Pulmonary artery endothelial cell (primary cell): ENCODE measurements at places on chromosomes 13 and 19. TPM values are rescaled to one million over a fixed set of nuclear protein-coding genes. Genes with fewer than 3 reads are reported as not detected.

CEACAM7 gene
- total RNA-seq, result not detected in 2 replicates

CGB3 gene
- not detected in 2 replicates for total RNA-seq

LIN37 gene
- total RNA-seq, result 5.5 and 7.2 TPM in 2 replicates

CHST8 gene
- total RNA-seq, result 0.07 TPM in 2 replicates

BRME1 gene
- 0.63 and 0.73 TPM in 2 replicates for total RNA-seq

DLEU7 gene
- total RNA-seq, result not detected in 2 replicates

SHC2 gene
- 3.5 and 4.7 TPM in 2 replicates for total RNA-seq

IGFL1 gene
- not detected in 2 replicates for total RNA-seq

KL gene
- total RNA-seq, result not detected in 2 replicates

ATP12A gene
- total RNA-seq, result not detected in 2 replicates

DNA sequence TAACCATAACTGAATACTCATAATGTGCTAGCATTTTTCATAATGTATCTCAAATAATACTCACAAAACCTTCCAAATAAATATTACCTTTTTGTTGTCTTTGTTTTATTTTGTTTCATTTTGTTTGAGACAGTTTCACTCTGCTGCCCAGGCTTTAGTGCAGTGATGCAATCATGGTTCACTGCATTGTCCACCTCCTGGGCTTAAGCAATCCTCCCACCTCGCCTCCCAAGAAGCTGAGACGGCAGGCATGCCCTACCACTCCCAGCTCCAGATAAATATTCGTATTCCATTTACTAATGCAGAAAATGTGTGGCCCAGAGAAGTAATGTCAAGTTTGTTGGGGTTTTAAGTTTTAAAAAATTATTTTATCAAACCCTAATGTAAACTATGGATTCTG, 739.1 kb downstream of the GPC5 start:
- no peak for DNase-seq

- no peak for DNase-seq
Observed at GRCh38 chr13:113272031-113272430, 25.0 kb upstream of the LAMP1 start.

- DNase-seq, result no peak
Observed at GRCh38 chr19:47561440-47562057, 11.4 kb downstream of the ZNF541 start.

DNA sequence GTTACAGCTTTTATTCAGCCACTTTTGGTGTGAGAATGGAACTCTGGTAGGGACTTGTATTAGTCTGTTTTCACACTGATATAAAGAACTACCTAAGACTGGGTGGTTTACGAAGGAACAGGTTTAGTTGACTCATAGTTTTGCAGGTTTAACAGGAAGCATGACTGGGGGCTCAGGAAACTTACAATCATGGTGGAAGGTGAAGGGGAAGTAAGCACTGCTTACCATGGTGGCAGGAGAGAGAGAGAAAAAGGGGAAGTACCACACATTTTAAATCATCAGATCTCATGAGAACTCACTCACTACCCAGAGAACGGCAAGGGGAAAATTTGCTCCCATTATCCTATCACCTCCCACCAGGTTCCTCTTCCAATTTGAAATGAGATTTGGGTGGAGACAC, 942.2 kb downstream of the PCDH17 start:
- DNase-seq, result no peak

DNA sequence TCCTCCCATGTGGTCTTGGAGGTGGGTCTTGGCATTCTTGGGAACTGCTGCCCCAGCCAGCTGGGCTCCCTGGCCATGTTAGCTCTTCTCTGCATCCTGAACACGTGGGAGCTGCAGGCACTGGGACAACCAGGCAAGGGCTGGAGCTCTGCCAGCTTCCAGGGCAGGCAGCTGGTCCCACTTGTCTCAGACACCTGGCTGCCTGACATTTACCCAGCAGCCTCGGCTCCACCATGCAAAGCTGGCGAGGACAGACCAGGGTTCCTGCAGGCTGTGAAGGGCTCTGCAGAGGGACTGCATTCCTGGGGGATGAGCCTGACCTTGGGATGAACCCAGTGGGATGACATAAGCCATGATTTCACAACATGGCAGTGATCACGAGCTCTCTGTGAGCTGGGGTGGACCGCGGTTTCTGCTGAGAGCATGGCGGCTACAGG, 99.0 kb upstream of the TSHZ3 start:
- no peak for DNase-seq

GRCh38 chr19:13109361-13110098, 6.9 kb upstream of the LYL1 start:
- no peak for DNase-seq

DNA sequence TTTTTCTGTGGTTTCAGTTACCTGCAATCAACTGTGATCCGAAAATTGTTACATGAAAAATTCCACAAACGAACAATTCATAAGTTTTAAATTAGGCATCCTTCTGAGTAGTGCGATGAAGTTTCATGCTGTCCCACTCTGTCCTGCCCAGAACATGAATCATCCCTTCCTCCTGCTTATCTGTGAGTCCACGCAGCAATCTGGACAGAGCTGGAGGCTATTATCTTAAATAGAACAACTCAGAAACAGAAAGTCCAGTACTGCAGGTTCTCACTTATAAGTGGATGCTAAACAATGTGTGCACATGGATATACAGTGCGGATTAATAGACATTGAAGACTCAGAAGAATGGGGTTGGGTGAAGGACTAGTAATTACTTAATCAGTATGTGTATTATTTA, 583.7 kb upstream of the SPRY2 start:
- peak; percentile 78 for DNase-seq

GRCh38 chr13:76378767-76379166, 507.4 kb downstream of the KCTD12 start:
- DNase-seq, result no peak

DNA sequence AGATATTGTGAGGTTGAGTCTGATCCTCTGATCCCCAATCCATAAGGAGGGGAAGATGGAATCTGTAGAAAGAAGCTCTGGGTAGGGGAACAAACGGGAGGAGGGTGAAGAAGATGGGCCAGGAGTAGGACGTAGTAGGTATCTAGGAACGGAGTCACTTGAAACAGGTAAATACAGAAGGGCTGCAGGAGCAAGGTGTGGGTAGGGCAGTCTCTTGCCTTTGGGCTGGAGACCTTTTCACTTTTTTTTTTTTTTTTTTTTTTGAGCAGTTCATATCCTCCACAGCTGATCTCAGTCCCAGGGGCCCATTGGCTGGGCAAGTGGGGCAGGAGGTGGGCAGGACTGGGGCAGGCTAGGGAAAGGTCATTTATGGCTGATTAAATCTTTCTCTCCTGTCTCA, 1.5 kb downstream of the BCKDHA start:
- DNase-seq, result no peak

- DNase-seq, result no peak
Observed at GRCh38 chr13:63516124-63516523, 2100.5 kb upstream of the PCDH20 start.

DNA sequence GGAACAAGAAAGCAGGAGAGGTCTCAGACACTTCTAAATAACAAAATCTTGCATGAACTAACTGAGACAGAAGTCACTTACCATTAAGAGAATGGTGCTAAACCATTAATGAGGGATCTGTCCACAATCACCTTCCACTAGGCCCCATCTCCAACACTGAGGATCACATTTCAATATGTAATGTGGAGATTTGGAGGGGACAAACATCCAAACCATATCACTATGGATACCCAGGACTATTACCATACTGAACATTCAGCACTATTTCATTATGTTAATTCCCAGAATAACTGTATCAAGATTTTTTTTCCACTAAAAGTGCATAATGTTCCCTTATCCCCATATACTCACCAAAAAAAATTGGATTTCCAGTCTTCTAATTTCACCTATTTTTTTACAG, 491.8 kb downstream of the LMO7 start:
- DNase-seq, result no peak

- DNase-seq, result peak; percentile 76
Observed at GRCh38 chr13:113552786-113553434, 31.6 kb upstream of the TFDP1 start.
